ENCODE measurements at places on chromosomes 16 and 17.
A peak's percentile ranks its signal among the peaks of the same experiment; 100 is the strongest.

GRCh38 chr17:78204387-78205123 lies 9.5 kb upstream of the BIRC5 start:
- DNase-seq = no peak

- DNase-seq = no peak
Observed at GRCh38 chr16:67235816-67236562, 9.1 kb downstream of the TMEM208 start.

- peak; percentile 21 for DNase-seq
Observed at GRCh38 chr16:20899477-20900298, 470 bp downstream of the DCUN1D3 start.

DNA sequence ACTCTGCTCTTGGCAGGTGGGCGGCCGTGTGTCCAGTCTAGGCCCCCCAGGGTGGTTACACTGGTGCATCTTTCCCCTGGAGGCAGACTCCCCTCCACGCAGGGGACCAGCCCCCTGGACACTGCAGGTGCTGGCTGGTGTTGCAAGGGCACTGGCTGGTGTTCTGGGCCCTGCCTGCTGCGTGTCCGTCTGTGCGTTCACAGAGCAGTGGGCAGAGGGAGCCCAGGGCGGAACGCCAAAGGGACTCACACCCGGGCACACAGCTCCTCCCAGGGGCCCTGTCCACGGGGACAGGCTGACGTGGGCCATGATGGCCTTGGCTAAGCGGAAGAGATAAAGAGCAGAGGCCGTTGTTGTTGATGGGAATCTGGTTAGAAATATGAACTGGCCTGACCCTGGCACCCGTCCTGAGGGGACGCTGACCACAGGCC lies 27.3 kb downstream of the ACSF3 start:
- DNase-seq = no peak
